ENCODE measurements at places on chromosomes 3 and 15.

DNA sequence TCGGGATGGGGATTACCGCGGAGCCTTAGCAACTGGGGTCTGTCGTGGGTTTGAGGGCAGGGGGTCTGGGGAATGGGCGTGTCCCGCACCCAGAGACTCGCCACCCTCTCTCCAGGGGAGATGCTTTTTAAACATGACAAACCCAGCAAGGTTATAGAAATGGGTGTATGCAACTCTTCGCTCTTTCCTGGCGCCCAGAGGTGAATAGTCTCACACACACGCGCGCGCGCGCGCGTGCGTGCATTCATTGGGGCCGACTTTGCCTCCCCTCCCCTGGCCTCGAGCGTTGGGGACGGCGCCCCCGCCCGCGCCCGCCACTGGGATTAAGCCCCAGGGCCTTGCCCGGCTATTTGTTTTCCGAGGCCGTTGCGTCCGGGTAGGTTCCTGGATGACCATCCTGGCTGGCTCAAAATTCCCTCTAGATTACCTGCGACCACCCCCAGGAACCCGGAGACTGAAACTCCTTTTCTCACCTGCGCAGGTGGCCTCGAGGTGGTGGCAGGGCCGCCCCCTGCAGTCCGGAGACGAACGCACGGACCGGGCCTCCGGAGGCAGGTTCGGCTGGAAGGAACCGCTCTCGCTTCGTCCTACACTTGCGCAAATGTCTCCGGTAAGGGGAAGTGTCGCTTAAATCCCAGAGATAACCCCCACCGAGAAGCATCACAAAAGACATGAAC, 777 bp downstream of the GPR160 start:
- no peak for DNase-seq

- no peak for DNase-seq
Measured at GRCh38 chr15:101203029-101203573, 48.7 kb downstream of the CHSY1 start.

DNA sequence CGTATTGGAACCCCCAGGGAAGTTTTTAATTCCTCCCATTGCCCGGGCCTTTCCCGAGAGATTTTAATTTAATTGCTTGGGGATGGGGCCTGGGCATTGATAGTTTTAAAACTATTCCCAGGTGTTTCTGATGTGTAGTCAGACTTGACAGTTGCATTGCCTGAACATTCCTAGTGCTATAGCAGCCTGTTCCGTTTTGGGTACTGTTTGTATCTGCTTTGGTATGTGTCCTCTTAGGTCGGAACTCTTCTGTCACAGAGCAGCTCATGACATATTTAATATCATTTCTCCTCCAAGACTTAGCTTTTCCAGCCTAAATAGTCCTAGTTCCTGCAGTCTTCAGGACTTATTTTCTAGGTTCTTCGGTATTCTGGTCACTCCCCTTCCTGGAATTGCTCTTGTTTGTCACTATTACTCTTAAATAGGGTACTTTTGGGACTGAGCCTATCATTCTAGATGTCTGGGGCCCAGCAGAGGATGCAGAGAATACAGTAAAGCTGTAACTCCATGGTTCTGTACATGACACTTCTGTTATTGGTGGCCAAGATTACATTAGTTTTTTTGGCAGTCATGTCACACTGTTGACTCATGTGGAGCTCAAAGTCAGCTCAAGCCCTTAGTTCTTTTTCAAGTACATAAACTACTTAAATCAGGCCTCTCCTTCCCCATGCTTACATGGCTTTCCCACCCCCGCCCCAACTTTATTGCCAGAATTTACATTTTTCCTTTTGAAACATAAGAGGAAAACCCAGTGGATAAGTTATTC, 81.5 kb downstream of the BBX start:
- no peak for DNase-seq

DNA sequence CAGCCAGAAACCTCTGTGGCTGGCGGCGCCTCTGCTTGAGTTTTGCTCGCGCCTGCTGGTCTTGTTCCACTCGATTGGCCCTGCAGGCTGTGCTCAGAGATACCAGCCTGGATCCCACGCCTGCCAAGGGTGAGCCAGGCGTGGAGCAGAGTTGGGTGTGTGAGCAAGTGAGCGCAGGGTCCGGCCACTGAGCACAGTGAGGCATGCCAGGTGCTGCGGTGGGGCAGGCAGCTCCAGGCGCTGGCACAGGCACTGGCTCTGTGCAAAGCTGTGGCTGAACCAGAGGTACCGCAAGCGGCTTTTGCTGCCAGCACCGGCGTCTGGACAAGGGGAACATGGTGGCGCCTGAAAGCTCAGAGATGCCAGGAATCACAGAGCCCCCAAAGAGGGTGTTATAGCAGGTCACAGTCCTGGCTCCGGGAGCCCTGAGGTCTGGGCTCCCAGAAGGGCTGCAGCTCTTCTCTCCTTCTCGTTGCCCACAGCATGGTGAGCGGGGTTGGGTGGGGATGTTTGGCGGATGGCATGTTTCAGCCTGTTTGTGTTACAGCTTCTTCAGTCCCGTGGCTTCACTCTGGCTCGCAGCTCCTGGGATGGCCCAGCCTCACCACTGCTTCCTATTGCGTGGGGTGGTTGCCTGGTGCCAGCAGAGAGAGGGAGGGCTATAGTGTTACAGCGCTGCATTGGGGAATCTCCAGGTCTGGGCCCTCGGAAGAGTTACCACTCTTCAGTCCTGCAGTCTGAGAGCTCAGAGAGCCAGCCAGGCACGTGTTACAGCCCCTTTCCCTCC, 73.9 kb downstream of the NR1D2 start:
- DNase-seq, result no peak

All from frontal cortex (tissue), 4 donors.